ENCODE measurements at places on chromosomes 7 and 10.

DNA sequence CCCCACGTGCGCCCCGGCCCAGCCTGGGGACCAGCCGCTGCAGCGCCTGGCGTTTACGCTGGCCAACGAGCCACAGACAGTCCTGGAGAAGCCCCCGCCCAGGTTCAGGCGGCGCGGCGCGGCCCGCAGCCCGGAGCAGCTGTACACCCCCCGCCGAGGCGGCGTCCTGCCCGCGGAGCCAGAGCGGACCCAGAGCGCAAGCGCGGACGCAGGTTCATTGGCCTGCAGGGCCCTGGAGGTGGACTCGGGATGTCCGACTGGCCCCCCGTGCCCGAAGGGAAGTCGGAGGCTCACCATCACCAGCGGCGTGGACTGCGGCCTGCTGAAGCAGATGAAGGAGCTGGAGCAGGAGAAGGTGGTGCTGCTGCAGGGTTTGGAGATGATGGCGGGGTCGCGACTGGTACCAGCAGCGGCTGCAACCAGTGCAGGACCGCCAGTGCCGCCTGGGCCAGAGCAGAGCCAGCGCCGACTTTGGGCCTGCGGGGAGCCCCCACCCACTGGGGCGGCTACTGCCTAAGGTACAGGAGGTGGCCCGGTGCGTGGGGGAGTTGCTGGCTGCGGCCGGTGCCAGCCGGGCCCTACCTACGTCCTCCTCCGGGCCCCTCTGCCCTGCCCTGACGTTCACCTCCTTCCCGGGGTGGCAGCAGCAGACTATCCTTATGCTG, 72.0 kb upstream of the KCTD7 start:
- no peak for DNase-seq

DNA sequence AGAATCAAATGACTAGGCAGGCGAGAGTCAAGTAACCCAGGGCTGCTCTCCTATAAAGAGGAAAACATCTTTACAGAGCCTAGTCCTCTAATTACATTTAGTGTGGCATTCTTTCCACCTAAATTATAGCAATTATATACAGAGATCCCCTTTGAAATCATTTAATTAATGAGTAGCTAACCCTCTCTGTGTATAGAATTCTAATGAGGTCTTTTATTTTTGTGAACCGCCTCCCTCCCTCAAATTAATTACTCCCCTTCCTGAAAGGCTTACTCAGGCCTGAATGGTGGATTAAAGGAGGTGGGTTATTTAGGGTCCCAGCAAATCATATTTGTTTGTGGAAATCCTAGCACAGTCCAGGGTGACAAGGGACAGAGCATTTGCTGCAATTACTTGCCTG, 551.8 kb downstream of the SORCS3 start:
- DNase-seq, result no peak

DNA sequence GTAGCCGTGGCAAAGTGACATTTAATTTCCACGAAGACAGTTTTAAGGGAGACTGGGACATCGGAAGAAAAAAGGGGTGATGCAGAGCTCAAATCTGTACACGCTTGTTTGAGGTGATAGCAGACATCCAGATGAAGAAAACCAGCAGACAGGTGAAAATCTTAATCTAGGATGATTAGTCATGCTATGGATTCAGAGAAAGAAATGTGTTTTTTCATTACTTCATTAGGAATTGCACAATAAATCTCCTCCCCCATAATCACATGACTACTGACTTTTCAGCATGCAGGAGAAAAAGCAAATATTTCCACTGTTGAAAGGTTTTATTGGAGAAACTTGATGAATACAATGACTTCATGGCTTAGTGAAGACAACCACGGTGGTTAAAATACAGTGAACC, 2.5 kb downstream of the NUDT5 start:
- no peak for DNase-seq

DNA sequence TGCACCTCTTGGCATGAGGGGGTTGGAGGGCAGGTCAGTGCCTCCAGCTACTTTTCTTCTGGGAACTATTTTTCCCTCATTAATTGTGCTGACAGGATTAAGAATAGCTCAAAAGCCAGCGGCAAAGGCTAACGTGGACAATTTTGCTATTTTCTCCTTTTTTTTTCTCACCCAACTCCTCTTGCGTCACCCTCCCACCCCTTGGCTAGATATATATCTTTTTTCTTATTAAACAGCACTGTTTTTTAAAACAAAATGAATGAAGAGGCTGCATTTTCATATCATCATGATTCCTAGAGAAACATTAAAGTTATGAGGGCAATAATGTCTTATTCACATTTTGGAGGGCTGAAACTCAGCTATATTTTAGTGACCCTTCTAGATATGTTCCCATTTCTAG, 251.8 kb upstream of the NFE2L3 start:
- no peak for DNase-seq

DNA sequence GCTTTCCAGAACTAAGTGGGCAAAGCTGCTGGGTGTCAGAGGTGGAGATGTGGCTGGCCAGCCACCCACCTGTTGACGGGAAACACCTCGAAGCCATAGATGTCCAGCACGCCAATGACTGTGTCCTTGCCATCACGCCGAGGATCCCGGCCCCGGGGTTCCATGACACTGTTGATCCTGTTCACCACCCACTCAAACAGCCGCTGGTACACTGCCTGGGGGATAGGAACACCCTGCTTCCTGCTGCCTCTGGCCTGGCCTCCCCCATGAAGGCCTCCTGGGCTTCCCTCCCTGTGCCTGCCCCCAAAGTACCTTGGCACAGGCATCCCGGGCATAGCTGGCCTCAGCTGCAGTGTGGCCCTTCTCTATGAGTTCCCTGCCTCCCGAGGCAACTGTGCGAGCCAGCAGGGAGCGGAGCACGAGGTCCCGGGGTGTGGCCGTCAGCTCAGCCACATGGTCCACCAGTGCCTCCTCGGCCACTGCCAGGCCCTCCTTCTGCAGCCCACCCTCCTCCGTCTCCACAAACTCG, 8.2 kb downstream of the MYO1G start:
- DNase-seq, result no peak

DNA sequence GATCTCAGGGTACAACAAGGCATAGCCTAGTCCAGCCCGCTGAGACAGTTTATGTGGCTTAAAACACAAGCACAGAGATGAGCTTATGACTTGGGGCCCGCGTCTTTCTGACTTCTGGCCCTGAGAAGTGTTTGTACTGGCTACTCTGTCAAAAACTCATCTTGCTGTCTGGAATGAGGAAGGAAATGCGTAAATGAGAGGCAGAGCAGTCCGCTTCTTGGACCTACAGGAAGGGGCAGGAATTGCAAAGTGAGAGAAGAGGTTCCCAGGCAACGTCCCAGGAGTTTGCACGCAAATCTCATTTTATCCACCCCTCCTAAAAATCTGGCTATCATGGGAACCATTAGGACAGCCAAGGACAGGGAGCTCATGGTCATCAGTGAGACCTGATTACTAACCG, 5.5 kb downstream of the ANXA11 start:
- DNase-seq, result no peak

- no peak for DNase-seq
Measured at GRCh38 chr10:1516492-1517165, 220.7 kb downstream of the ADARB2 start.

DNA sequence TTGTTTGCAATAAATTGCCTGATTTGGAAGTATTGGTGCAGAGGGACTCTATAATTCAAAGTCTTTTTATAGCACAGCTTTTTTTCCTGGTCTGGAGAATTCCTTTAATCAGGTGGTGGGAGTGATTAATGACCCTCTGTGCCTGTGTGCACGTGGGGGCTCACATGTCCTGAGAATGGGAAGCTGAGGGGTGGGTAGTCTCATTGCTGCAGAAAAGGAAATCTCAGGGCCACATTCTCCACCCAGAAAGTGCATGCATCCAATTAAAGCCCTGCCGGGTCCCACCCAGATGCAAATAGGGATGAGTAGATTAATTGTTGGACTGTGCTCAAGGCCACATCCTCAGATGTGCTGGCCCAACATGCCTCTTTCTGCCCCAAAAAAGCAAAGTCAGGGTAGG, 324.7 kb downstream of the CXCL12 start:
- no peak for DNase-seq

DNA sequence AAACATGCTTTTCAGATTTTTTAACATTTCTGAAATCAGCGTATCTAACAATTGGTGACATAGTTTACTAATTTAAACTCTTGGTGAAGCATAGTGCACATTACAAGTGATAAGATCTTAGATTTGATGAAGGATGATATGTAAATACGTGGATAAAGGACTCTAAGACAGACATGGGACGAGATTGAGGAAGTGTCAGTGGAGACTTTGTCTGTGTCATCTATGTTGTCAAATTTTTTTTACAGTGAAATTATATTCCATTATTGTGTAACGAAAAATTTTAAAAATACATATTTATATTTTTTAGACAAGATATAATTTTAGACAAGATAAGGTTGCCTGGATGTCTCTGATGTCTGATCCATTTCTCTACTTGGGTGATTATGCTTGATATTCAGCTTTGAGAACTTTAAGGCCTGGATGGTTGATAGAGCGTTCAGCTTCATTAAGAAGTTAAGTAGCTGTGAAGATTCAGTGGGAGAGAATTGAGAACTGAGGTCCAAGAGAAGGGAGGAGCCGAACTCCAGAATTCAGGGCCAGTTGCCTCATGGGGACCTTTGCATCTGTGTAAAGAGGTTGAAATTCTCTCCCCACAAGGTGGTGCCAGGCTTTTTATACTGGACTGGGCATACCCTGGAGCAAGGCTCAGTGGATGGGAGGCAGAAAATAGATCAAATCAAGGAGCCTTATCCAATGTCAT, 62.7 kb downstream of the KAT6B start:
- no peak for DNase-seq

DNA sequence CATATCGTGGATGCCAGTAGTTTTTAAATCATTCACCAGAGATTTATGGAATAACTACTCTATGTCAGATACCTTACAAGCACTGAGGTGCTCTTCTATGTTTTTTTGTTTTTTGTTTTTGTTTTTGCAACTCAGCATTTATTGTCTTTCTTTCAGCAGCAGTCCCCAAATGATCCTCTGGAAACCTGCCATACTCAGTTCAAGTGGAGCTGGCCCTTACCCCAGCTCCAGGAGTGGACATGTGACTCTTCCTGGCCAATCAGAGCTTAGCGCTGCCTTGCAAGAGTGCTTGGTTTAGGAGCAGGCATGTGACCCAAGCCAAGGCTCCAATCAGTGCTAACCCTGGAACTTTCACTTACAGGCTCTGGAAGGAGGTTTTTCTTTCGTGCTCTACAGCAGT, 356.6 kb upstream of the ZMIZ1 start:
- DNase-seq, result no peak

GRCh38 chr7:111529507-111530355, 32.6 kb downstream of the IMMP2L start:
- no peak for DNase-seq

DNA sequence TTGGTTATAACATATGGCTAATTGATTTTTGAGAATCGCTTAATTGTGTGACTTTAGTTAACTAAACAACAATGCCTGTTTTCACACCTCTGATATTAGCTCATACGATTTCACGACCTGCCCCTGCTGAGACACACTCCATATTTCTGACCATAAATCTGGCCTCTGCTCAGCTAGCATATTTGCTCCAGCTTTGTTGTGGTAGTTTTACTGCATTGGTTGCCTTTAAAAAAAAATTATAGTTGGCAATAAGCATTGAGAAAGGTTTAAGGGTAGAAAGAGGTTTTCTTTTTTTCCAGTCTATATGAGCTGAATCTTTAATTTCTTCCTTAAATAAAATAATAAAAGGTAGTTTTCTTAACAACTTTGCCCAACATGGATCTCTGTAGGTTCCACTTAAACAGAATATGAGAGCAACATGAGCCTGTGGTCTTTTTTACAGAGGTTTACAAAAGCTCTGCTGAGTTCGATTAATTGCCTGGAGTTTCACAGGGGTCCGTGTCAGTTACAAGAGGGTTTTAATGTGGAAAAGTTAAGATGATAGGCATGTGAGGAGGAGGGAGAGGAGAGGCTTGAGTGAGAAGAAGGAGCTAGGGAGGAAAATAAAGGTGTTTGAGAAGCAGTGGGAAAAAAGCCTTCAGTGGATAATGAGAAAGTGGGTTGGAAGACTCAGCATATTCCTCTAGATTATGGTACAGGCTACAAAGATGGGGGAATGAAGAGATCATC, 318.2 kb downstream of the CXCL12 start:
- no peak for DNase-seq

GRCh38 chr7:134946260-134946659, 40.0 kb upstream of the AGBL3 start:
- peak; percentile 68 for DNase-seq

DNA sequence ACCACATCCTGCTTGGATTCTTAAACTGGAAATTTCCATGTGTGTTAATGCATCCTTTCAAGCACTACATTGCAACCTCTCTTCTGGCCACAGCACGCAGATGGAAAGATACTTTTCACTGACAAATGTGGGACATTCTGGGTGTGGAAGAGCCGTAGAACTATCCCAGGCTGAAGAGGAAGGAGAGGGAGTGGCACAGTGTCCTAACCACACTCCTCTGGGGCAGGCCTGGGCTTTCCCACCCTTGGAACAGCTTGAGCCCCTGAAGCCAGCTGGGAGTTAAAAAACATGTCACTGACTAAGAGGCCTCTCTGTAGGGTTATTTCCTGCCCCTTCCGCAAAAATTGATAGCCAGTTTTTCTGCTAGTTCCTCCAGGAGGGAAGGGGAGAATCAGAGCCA, 34.0 kb upstream of the DNMBP start:
- DNase-seq, result no peak

GRCh38 chr7:108406222-108406890, 49.9 kb downstream of the NRCAM start:
- DNase-seq, result no peak

- no peak for DNase-seq
Measured at GRCh38 chr10:34661580-34661979, 153.5 kb downstream of the PARD3 start.

DNA sequence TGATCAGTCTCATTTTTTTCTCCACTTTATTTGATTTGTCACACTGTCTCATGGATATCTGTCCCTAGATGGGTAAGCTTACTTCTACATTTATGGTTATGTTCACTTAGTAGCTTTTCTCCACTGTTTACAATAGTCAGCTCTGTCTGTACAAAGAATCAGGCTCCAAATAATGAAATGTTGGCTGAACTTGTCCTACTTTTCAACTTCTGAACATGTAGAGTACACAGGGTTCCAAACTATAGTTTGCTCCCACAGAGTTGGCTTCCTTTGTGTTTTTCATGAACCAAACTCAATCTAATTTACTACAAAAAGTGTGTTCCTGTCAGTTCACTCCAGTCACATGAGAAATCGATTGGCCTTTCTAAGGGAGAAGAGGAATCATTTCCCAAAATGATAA, 175.0 kb downstream of the CCDC71L start:
- no peak for DNase-seq
